ENCODE measurements at places on chromosomes 3 and 15.

DNA sequence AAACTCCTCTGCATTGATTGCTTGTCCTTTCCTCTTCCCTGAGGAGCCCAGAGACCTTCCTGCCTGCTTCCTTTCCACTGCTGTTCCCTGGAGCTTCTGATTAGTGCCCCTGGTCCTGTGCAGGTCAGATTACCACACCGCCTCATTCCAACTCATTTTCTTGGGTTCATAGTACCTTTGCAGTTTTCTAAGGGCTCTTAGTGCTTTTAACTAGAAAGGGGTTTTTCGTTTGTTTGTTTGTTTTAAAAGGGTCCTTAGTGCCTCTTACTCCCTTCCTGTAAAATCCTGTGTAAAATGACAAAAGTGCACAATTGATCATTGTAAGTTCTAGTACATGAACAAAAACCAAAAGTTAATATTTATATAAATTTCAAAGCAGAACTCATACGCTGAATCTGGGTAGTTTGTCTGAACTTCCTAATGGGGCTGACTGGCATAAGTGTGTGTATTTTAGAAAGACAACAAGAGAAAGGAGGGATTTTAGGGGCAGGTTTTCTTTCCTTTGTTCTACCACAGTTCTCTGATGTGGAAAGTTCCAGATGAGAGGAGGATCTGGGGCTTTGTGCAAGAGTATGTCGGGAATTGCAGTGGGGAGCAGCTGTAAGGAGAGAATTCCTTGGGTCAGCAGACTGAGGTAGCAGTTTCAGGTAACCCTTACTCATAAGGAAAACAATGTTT, 30.6 kb downstream of the SNRK start:
- no peak for DNase-seq

DNA sequence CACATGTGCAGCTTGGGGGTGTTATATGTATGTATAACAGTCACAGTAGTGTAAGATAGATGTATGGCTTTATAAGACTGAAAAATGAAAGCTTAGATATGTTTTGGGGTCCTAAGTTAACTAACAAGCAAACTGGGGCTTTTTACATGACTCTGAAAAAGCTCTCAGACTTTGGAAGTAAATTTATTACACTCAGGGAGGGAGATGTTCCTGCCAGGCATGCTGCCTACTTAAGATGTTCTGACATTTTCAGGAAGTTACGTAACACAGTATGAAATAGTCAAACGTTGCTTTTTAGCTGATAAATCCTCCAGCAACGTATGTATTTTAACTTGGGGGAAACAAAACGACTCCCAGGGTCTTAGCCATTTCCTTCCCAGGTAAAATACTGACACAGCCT, 1.7 kb upstream of the IFT57 start:
- no peak for DNase-seq

DNA sequence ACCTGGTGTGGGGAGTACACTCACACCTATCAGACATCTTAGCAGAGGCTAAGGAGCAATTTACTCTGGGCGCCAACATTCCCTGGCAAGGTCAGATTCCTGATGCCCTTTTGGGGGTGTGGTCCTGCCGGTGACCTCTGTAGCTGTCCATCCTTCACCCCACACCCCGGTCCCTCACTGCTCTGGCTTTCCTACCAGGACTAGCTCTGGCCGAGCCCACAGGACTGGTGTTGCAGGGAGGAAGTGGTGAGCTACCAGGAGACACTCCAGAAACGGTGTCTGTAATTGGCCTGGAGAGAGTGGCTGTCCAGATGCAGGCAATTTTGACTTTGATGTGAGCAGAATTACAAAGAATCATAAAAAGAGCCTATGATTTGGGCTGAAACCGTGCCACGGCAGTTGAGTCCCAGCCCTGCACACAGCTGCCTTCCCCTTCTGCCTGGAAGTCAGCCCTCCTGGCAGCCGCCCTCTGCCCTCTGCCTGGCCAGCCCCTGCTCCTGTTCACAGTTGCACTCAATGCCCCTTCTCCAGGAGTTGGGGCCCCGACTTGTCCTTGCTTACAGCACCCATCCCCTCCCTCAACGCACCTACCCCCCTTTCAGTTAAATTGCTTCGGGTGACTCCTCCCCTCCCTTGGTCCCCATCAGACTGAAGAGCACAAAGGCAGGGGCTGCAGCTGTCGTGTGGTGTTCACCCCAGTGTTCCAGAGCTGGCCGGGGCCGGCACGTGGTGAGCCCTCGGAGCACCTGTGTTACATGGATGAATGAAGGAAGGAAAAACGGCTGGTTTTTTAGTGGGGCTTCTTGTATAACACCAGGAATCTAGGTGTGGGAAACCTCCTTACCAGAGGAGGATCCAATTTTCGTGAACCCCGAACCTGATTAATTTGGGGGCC, 80.2 kb upstream of the TPM1 start:
- peak; percentile 71 for DNase-seq

DNA sequence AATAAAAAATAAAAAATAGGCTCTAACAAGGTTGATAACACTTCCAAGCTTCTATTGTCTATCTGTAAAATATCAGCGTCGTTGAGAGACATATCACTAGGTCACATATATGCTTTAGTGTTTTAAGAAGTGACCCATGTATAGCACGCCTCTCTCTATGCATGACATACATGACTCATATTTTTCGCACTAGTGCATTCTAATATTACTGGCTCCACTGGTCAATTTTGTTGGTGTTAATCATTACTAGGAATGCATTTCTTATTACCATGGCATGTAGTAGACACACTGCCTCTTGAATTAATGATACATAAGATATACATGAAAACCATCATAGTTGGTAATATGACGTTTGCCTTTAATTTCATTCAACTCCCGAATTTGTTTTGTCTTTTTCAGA, 203.1 kb downstream of the CHL1 start:
- DNase-seq, result no peak

GRCh38 chr3:105822171-105823123, 46.4 kb downstream of the CBLB start:
- no peak for DNase-seq

DNA sequence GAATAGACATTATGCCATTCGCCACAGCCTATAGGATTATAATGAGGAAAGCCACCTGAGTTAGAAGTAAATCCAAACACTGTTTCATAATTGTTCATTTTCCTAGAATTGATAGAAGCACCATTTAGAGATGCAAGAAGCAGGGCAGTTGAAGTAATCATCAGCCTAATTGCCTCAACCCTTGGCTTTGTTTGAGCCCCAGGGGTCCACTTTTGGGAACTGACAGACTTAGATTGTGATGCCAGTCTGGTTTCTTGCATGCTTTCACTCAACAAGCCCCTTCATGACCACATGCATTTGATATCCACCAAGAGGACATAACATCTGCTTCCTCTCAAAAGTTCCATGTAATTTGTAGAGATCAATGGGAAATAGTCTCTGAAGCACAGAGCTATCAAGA, 97.2 kb upstream of the COL8A1 start:
- no peak for DNase-seq

DNA sequence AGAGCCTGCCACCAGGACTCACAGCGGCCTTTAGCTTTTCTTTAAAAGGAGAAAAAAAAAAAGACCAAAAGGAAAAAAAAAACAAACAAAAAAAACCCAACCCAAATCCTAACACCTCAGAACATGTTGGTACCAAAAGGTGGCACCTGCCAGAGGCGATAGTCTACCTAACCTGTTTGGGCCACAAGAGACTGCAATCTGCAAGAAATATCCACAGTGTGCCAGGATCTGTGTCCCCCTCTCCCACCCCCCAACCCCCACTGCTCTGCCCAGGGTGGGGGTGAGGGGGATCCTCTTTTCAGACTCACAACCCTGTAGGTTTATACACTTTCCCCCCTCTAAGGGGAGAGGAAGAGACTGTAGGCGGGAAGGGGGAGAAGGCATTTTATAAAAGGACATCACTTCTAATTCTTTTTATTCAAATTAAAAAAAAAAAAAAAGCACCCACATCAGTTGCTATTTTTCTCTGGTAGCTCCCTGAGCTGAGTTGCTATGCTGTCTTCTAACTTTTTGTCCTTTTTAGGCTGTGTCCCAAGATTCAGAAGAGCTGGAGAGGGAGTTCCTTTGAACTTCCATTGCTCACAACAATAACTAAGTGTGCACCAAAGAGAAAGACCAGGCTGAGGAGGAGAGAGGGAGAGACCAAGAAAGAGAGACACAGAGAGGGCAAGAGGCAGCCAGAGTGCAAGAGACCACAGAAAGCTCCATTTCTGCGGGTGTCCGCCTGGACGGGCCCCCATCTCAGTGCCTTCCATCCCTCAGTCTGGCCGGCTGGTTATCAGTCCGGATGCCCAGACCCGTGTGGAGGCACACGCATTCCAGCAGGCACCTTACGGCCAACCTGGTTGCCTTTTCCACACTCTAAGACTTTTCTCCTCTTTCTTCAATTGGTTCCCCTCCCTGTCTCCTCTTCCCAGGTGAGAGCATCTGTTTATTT, 48.9 kb downstream of the TLE3 start:
- DNase-seq, result peak; percentile 17

- no peak for DNase-seq
These were observed 10.0 kb upstream of the ST8SIA2 start for GRCh38 chr15:92383519-92384324.

- peak; percentile 81 for DNase-seq
These were observed at the start of gene DUSP7 for GRCh38 chr3:52056521-52056967. DUSP7 (minus strand) TSS chr3:52056571; CDS start chr3:52056366, 205 bp downstream.

All from left hindlimb (tissue), 1 donor.